ENCODE measurements at places on chromosomes 1 and 21.
A peak's percentile ranks its signal among the peaks of the same experiment; 100 is the strongest.

GRCh38 chr1:46533179-46533864 is 18.1 kb downstream of the KNCN start:
- peak; percentile 34 for DNase-seq

DNA sequence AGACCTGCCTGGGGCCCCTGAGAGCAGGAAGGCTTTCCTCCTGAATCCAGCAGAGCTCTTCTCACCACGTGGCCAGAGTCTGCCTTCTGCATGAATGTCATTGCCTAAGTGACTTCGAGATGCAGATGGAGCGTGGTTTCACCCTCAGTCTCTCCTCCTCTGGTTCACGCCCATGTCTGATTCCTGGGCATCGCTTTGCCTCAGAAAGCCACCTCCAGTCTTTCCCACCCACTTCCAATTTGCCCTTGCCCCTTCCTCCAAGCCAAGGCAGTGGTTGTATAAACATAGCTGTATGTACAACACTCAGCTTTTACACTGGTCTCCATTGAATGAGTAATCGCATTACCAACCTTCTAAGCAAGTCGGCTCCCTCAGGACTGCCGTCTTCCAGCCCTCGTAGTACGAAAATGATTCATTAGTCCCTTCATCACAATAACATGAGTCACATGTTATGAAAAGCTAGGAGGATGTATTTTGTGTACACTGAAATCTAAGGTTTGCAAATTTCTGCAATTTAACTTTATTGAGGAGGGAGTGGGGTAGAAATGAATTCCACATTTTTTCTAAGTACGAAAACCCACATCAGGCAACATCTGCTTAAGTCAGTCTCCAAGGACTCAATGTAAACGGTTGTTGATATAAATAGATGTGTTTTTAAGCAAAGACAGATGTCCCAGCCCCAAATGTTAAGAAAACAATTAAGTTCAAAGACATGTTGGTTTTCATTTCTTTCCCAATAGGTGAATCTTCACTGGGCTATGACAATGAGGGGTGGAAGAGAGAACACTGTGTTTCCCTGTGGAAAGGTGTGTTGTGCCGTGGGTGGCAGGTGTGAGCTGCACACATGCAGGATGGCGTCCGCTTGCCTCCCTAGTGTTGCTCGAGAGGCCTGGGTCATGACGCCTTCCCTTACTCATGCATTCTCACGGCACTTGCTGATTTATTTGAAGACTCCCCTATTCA is 32.3 kb upstream of the ETS2 start:
- DNase-seq: no peak

DNA sequence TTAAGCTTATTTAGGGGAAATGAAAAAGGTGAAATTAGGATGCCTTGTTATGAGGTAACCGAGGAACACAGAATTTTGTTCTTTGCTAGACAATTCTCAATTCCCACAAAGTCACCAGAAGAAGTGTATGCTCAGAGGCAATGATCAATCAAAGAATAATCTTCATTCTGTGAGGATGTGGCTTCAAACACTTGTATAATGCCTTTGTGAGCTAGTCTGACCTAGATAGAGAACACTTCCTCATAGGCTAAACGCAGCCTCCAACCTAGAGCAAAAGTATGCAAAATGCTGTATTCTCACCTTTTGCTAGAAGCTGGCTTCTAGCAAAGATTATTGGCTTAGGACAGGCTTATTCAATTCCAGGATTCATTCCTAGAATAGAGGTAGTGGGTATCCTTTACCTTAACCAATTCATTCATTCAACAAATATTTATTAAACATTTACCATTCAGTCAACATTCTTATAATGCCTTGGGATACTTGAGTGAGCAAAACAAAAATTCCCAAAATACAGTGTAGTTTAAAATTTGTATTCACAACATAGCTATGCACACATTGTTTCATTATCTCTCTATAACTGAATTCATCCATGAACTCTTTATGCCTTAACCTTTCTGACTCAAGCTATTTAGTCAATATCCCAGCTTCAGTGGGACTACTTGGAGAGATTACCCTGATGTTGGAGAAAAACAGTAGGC is 530.2 kb downstream of the PTPRC start:
- DNase-seq: no peak

GRCh38 chr1:215844266-215844665 is 277.2 kb downstream of the KCTD3 start:
- DNase-seq: no peak

GRCh38 chr1:54340878-54341277 is 65.3 kb downstream of the SSBP3 start:
- DNase-seq: no peak

DNA sequence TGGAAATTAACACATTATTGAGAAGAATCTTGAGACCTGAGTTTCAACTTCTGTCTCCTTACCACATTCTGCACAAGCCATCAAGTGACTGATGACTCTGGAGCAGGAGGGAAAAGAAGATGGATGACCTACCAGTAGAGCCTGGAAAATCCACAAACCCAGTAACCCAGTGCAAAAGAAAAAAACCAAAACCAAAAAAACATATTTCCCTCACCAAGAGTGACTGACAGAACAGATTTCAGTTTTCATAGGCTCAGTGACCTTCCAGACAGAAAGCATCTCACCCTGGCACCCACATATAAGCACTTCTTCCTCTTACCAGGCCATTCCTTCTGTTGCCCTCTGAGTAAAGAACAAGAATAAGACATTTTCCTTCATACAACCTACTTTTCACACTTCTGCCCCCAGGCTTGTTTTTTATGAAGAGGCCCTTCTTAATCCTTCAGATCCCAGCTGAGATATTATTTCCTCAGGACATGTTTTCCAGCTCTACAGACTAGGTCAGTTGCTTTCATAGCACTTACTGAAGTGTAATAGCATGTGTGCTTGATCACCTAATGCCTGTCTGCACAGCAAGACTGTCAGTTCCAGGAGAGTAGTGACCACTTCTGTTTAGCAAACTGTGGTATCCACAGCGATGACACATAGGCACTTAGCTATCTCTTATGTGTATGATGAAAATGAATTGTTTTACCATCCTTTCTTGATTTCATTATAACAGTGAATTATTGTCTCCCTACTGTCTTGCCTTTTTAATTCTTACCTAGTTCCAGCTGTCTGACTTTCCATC is 4.0 kb downstream of the TSACC start:
- DNase-seq: no peak

GRCh38 chr1:109750920-109751319 is 10.1 kb upstream of the GSTM3 start:
- DNase-seq: no peak

DNA sequence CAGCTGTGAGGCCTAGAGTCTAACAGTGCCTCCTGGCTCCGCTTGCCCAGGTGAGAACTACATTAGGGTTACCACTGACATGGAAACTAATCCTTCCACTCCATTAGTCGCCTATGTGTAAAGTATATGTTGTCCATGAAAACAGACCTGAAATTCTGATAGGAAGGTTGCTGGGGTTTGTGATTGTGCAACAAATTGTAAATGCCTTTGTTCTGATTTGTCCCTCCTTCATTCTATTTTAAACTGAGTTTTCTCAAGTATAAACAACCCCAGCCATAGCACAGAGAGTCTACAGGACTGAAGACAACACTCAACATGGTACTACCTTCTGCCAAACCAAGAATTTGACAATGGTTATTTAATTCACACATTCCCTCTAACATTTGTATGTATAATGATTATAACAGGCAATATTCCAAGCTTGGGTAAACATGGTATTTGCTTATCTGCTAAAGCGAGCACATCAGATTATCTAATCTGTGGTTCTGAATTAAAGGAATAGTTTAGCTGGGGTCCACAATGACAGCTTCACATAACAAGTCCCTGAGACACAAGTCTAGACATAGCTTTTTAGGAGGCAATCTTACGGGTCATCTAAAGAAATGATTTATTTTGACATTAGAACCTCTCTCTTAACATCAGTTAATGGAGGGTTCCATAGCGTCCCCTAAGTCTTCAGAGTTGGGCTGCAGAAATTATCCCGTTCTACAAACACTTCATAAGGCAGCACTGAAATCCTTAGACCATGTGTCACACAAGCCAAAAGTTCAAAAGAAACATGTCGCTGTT is 633.0 kb downstream of the SMYD3 start:
- DNase-seq: no peak

DNA sequence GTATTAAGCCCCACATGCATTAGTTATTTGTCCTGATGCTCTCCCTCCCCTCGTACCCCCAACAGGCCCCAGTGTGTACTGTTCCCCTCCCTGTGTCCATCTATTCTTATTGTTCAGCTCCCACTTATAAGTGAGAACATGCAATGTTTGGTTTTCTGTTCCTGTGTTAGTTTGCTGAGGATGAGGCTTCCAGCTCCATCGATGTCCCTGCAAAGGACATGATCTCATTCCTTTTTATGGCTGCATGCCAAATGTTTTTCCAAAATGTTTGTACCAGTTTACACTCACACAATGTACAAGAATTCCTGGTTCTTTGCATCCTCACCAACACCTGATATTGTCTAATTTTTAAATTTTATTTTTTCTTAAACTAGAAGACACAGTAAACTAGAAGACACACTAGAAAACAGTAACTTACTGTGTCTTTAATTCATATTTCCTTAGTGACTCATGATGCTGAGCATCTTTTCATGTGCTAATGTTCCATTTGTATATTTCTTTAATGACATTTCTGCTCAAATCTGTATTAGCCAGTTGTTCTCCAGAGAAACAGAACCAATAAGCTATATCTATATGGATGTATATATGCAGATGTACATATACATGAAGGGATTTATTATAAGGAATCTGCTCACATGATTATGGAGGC is 19.4 kb upstream of the USP1 start:
- DNase-seq: no peak

- DNase-seq: peak; percentile 70
These were observed 95.8 kb upstream of the USH2A start for GRCh38 chr1:216518844-216519627.

- no peak for DNase-seq
These were observed 3.1 kb downstream of the OBSCN start for GRCh38 chr1:228210712-228211530.

DNA sequence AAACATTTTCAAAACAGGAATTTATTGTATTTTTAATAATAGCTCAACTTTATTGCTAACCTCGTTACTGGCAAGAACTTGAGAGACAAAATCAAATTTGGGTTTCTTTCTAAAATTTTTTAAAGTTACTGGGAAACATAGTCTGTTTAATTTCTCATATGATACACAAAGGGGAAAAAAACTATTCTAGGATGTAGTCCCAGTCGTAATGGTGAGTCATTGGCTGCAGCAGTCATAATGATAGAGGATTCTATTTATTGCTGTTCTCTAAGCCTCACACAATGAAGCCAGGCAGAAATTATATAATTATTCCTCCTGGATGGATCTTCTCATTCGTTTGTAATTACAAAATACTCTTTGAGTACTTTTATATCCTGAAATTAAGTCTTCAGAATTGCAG is 326.5 kb upstream of the SGIP1 start:
- DNase-seq: no peak

DNA sequence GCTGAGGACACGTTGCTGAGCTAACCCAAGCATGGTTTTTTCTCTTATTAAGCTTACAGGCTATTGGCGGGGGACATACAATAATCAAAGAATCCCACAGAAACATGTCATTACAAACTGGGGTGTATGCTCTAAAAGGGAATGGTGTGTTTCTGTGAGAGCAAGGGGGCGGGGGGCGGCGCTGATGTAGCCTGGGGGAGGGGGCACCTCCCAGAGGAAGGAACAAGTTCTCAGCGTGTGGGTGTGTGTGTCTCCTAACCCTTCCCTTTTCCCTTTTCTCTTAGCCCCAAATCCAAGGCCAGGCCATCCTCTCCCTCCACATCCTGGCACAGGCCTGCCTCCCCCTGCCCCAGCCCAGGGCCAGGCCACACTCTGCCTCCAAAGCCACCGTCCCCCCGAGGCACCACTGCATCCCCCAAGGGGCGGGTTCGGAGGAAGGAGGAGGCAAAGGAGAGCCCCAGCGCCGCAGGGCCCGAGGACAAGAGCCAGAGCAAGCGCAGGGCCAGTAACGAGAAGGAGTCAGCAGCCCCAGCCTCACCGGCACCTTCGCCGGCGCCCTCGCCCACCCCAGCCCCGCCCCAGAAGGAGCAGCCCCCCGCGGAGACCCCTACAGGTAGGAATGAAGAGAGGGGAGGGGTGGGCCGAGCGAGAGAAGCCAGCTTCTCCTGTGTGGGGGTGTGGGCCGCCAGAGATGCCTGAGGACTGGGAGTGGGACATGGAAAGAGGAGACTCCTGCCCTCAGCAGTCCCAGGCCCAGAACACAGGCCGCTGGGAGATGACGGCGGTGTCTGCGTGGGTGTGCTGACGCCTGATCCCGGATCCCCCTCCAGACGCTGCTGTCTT is 21.9 kb downstream of the MAP7D1 start:
- DNase-seq: no peak

DNA sequence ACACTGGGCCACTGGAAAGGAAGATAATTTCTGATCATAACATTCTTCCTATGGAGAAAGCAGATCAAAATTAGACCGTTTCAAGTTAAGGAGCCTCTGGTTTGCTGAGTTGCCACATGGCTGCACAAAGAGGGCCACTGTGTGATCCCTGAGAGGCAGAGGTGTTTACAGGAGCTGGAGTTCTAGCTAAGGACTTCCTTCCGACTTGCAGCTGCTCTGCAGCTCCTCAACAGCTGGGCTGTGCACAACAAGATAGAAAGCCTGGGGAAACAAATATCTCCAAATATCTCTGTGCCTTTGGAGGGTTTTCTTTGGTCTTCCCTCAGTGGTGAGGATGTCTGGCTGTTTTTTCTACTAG is 26.8 kb downstream of the GADD45A start:
- no peak for DNase-seq

DNA sequence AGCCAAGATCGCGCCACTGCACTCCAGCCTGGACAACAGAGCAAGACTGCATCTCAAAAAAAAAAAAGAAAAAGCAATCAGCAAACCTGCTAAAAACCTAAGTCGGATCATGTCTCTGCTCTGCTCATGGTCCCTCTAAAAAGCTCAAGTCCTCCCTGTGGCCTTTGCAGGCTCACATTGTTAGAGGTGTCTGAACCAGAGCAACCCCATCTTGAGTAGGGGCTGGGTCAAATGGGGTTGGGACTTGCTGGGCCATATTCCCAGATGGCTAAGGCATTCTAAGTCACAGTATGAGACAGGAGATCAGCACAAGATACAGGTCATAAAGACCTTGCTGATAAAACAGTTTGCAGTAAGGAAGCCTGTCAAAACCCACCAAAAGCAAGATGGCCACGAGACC is 3.0 kb upstream of the DRAXIN start:
- no peak for DNase-seq

DNA sequence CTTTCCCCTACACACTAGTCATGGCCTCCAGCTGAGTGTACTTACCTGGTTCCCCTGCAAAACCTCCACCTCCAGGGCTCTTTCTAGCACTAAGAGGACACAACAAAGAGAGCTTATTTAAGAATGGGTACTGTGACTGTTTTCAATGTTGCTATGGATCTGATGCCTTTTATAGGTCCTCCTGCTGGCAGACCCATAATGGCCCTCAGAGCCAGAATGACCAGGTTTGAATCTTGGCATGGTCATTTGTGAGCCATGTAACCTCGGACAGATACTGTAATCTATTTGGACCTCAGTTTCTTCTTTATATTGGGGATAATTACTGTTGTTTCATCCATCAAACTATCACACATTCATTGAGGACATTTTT is 137.6 kb upstream of the USP24 start:
- DNase-seq: no peak
